ENCODE measurements at places on chromosomes 5 and 9.

DNA sequence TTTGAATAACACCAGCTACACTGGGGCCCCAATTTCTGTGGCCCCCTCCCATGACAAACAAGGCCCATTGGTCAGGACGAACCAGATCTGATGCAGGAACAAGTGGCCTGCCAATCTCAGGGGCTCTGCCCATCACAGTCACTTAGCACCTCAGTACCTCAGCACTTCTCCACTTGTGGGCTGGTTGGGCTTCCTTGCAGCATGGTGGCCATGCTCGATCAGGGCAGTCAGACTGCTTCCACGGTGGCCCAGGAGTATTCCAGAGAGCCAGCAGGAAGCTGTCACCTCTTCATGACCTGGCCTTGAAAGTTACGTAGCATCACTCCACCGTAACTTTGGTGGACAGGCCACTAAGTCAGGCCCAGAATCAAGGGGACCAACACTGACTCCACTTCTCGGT, 206.5 kb downstream of the AUH start:
- no peak for DNase-seq

DNA sequence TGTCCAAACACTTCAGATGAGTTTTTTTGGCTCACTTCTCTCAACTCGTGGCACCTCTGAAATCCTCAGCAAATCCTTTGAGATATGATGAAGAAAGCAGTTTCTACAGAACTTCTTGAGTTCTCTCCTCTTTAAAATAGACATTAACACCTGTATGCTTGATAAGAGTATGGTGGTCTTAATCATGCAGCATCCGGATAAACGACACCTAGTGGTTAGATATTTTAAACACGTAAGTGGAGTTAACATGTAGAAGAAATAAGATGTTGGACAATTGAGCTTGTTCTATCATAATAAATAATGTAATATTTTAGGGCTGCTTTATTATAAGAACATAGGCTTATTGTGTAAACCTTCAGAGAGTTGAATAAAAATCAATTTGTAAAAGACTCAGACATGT, 324.8 kb downstream of the CYLC2 start:
- no peak for DNase-seq

- no peak for DNase-seq
Observed at GRCh38 chr5:67100301-67100700, 96.3 kb downstream of the CD180 start.

DNA sequence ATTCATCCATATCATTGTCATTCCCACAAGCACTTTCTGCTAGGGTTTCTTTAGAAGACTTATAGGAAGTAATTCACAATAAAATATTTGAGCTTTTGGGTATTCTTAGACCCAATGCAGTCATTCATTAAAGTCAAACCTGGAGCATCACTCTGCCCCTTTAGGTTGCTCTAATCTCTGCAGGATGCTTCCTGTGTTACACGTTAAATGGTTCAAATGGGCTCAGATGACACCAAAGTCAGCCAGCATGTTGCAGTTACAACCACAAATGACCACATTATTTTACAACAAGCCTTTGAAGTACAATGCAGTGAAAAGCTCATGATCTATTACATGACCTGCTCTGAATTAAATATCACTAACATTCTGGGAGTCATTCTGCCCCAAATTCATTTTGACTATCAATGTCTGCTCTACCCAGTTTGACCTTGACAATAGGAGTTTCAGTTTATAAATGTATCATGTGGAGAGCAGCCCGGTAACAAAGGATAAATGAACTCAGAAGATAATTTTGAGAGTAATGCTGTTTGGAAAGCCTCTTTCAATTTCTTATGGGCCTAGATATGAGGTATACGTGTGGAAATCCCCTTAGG, 668.6 kb upstream of the DMAC1 start:
- no peak for DNase-seq

All from CD4-positive, alpha-beta T cell treated with Interferon gamma for 1 hour (primary cell).